ENCODE measurements at places on chromosomes 6 and 20. TPM values are rescaled to one million over a fixed set of nuclear protein-coding genes. Genes with fewer than 3 reads are reported as not detected.

Gene WFDC12
- not detected for total RNA-seq

Gene TSBP1
- not detected for total RNA-seq

Gene TFAP2D
- total RNA-seq: not detected

Gene DCDC2
- total RNA-seq: not detected

Gene ECT2L
- total RNA-seq: not detected

Gene ERVFRD-1
- not detected for total RNA-seq

Gene TMEM200A
- not detected for total RNA-seq

Gene BCAS1
- not detected for total RNA-seq

Gene SLC13A3
- not detected for total RNA-seq

Gene TGM6
- not detected for total RNA-seq

Gene PTPN1
- 37.1 TPM for total RNA-seq

Gene CD83
- total RNA-seq: 0.89 TPM

Gene FRMD1
- total RNA-seq: not detected

Gene E2F3
- total RNA-seq: 9.3 TPM

Gene HLA-DRA
- not detected for total RNA-seq

Gene SALL4
- not detected for total RNA-seq

Gene SLC17A1
- total RNA-seq: not detected

Gene DOK5
- total RNA-seq: 3.3 TPM

Gene HLA-DRB5
- total RNA-seq: not detected

Gene PIGT
- 66.5 TPM for total RNA-seq

Gene PRR18
- total RNA-seq: 1.3 TPM

Gene MAP1LC3A
- not detected for total RNA-seq

Gene MUC22
- total RNA-seq: not detected

Gene SFTA2
- not detected for total RNA-seq

Gene VPS16
- total RNA-seq: 21.2 TPM

Gene SIRPB1
- total RNA-seq: not detected

Gene TRAPPC3L
- total RNA-seq: not detected
